ENCODE measurements at places on chromosomes 4 and X.
A peak's percentile ranks its signal among the peaks of the same experiment; 100 is the strongest.

DNA sequence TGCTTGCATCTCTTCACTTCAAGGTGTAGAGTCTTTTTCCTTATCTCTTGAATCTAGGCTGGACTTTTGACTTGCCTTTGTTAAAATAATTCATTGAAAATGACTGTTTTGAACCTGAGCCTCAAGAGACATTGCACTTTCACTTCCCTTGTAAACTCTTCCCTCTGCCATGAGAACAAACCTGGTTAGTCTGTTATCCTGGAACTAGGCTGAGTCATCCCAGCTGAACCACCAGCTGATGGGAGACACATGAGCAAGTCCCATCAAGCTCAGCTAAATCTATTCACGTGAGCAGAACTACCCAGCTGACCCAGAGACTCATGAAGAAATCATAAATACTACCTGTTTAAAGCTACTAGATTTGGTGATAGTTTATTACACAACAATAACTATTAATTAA is 202.3 kb upstream of the CENPE start:
- DNase-seq, result no peak

GRCh38 chr4:102263024-102263787 is 82.1 kb downstream of the SLC39A8 start:
- DNase-seq, result peak; percentile 30

DNA sequence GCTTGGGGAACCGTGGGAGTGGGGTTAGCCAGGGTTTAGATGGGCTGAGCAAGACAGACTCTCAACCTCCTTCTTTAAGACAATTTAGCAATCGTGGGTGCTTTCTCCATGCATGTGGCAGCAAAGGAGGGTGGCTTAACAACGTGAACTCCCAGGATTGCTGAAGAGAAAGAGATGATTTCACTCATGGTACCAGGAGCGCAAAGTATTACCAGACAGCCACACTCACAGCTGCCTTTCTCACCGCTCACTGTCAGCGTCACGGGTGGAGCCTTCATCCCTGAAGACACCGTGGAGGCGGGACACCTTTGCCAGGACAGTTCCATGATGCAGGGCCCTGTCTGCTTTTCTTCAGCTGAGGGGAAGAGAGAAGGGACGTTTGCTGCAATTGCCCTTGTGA is 212.5 kb upstream of the PSAPL1 start:
- no peak for DNase-seq

DNA sequence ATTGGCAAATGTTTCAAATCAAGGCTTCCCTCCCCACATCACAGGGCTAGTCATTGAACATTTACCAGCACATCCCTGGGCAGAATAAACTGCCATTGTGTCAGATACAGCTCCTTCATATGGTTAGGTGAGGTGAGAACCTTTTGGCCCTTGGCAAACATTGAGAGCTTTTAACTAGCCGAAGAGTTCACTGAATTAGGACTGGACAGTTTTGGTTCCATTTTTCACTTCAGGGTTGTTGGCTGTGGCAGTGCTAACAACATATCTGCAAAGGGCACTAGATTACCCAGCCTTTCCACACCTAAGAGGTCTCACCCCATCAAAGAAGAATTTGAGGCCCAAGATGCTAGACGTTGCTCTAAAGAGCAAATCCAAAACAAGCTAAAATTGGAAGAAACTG is 180.7 kb downstream of the GUCY2F start:
- no peak for DNase-seq

- no peak for DNase-seq
These were observed 28.2 kb upstream of the CENPU start for GRCh38 chr4:184762100-184762499.

DNA sequence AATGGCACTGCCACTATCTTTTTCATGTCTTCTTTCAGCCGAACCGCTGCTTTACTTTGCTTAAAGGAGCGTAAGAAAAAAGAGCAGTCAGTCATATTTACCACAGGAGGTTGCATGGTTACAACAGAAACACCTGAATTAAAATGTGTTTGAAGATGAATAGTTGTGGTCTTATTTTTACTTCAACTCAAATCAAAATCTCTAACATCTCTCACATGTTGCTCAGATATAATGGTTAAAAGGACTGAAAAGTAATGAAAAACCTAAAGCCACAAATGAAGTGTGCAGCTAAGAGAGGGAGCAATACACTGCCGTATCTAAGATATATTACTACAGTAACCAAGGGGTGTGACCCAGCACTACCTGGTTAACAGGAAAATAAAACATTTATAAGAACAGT is 27.4 kb downstream of the FAM13A start:
- DNase-seq, result no peak
